Osteoblast (primary cell): ENCODE measurements at places on chromosomes 11 and 22. TPM values are rescaled to one million over a fixed set of nuclear protein-coding genes. Genes with fewer than 3 reads are reported as not detected.

The CABP4 gene
- total RNA-seq: not detected in 2 replicates

The RAG2 gene
- not detected in 2 replicates for total RNA-seq

The TIGD3 gene
- not detected in 2 replicates for total RNA-seq

The GRM5 gene
- total RNA-seq: not detected in 2 replicates

The KDELR3 gene
- total RNA-seq: 142 and 161 TPM in 2 replicates
